ENCODE measurements at places on chromosomes 12 and 14. TPM values are rescaled to one million over a fixed set of nuclear protein-coding genes. Genes with fewer than 3 reads are reported as not detected.

SRRM4 gene
- not detected for total RNA-seq

SYNE3 gene
- 5.9 TPM for total RNA-seq

SERPINA9 gene
- total RNA-seq: 0.28 TPM

OVCH1 gene
- under 0.01 TPM for total RNA-seq

POTEG gene
- total RNA-seq: not detected

TSPAN11 gene
- under 0.01 TPM for total RNA-seq

SPRING1 gene
- 27.1 TPM for total RNA-seq

KRT74 gene
- total RNA-seq: not detected

All from regular cardiac myocyte (primary cell).